Thymus (tissue), 14 donors: ENCODE measurements at places on chromosomes 4 and X. TPM values are rescaled to one million over a fixed set of nuclear protein-coding genes. Genes with fewer than 3 reads are reported as not detected.

DNA sequence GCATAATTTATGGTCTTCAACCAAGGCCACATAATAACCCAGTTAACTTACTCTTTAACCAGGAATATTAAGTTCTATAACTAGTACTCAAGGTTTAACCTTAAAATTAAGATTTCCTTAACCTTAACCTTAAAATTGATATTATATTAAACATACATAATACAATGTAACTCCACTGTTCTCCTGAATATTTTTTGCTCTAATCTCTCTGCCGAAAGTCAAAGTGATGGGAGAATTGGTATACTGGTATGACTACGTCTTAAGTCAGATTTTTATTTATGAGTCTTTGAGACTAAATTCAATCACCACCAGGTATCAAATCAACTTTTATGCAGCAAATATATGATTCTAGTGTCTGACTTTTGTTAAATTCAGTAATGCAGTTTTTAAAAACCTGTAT is 22.8 kb downstream of the EREG start:
- no peak overlapping the region for H3K4me3 ChIP-seq
- no peaks in the 10 kb centered on the region for H3K36me3 ChIP-seq
- no peak overlapping the region for H3K27ac ChIP-seq
- no peaks in the 10 kb centered on the region for H3K4me1 ChIP-seq

DNA sequence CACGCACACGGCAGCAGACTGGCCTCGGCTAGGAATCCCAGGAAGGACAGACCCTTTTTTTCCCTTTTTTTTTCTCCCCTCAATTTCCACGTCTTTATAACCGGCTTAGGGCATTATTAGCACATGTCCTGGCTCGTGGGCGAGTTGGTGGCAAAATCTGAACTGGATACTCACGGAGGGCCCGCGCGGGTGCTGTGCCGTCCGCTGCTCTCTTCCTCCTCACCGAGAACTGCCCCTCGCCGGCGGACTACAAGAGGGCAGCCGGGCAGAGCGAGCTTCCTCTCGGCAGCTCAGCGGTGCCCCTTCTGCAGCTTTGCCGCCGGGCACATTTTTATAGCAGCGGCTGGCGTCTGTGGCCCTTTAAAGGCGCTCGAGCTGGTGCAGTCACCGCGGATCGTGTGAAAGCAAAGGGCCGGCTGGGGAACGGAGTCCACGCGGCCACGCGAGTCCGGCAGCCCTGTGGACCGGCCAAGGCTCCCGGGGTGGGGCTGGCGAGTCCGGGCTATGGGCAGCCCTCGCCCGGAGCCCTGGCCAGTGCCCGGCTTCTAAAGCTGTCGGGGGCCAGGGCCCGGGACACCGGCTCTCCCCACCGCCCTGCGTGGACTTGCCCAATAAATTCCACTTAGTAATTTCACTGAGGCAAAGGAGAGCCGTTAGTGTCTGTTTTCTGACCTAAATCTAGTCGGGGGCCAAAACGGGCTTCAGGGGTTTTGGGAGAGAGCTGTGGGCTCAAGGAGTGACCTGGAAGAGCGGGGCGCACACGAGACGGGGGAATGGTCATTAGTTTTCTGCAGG is 1.3 kb upstream of the CITED1 start:
- H3K4me1 ChIP-seq, result no peaks in the 10 kb centered on the region
- no peak for DNase-seq
- peaks cover 87% of the 10 kb centered on the region for H3K27me3 ChIP-seq
- no peak overlapping the region for H3K27ac ChIP-seq

DNA sequence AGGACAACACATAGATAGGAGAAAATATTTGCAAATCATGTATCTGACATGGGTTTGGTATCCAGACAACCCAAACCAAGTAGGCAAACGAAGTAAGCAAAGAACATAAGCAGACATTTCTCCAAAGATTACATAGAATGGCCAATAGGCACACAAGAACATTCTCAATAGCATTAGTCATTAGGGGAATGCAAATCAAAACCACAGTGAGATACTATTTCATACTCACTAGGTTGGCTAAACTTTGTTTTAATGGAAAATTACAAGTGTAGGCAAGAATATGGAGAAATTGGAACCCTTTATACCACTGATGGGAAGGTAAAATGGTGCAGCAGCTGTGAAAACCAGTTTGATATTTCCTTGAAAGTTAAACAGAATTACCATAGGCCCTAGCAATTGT is 74.7 kb downstream of the CHRNA9 start:
- DNase-seq, result no peak
- no peaks in the 10 kb centered on the region for H3K27me3 ChIP-seq
- no peak overlapping the region for H3K27ac ChIP-seq
- H3K36me3 ChIP-seq, result no peaks in the 10 kb centered on the region
- no peaks in the 10 kb centered on the region for H3K4me1 ChIP-seq

DNA sequence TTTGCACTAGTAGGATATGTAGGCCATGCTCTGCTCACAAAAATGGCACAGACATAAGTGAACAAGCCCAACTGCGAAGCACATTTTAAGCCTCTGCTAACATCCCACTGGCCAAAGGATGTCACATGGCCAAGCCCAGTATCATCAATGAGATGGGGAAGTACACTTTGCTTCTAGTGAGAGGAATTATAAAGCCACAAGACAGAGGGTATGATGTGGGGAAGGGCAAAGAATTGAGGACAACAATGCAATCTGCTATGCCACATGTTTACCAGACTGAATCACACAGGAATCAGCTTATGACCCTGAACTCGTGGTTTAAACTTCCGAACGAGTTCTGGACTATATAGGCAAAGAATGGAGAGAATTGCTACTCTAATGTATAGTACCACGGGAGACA is 39.1 kb downstream of the SUPT20HL1 start:
- no peaks in the 10 kb centered on the region for H3K4me1 ChIP-seq
- H3K27me3 ChIP-seq, result no peaks in the 10 kb centered on the region
- no peak for DNase-seq
- H3K36me3 ChIP-seq, result no peaks in the 10 kb centered on the region
- H3K4me3 ChIP-seq, result no peak overlapping the region

DNA sequence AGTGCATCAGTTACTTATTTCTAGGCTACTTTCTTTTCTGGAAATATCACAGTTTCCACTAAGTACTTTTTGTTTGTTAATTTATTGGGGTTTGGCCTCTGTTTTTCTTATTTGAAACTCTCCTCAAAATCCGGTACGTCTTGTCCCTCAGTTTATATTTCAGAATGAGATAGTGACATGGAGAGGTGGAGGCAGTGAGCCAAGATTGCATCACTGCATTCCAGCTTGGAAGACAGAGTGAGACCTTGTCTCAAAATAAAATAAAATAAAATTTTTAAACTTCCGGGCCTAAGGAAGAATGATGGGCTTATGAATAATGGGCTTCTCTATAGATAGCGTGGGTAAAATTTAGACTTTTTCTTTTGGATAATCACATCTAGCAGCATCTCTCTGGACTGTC is 567.8 kb downstream of the TRIML1 start:
- H3K4me3 ChIP-seq, result no peak overlapping the region
- H3K4me1 ChIP-seq, result no peaks in the 10 kb centered on the region
- H3K27ac ChIP-seq, result no peak overlapping the region

DNA sequence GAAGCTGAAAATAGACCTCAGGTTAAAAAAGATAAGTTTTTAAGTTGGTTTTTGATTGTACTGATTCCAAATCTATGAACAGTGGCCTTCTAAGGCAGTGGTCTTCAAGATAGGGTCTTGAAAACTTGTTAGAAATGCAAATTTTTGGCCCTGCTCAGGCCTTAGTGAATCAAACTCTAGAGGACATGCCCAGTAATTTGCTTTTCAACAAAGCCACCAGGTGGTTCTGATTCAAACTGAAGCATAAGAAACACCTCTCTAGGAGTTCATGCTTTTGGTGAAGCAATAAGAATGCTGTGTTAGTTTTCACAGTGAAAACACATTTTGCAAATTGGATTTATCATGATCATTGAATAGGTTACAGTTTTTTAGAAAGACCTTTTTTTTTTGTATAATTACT is 1849.4 kb upstream of the AGA start:
- H3K4me1 ChIP-seq, result no peaks in the 10 kb centered on the region
- no peaks in the 10 kb centered on the region for H3K27me3 ChIP-seq
- H3K4me3 ChIP-seq, result no peak overlapping the region
- H3K27ac ChIP-seq, result no peak overlapping the region
- DNase-seq, result no peak

TCEAL9 gene
- 33.2 TPM for total RNA-seq

ZFP92 gene
- total RNA-seq, result 0.19 TPM

PF4V1 gene
- 0.14 TPM for total RNA-seq

PAGE5 gene
- 0.14 TPM for total RNA-seq
